ENCODE measurements at places on chromosomes 2 and 18.

DNA sequence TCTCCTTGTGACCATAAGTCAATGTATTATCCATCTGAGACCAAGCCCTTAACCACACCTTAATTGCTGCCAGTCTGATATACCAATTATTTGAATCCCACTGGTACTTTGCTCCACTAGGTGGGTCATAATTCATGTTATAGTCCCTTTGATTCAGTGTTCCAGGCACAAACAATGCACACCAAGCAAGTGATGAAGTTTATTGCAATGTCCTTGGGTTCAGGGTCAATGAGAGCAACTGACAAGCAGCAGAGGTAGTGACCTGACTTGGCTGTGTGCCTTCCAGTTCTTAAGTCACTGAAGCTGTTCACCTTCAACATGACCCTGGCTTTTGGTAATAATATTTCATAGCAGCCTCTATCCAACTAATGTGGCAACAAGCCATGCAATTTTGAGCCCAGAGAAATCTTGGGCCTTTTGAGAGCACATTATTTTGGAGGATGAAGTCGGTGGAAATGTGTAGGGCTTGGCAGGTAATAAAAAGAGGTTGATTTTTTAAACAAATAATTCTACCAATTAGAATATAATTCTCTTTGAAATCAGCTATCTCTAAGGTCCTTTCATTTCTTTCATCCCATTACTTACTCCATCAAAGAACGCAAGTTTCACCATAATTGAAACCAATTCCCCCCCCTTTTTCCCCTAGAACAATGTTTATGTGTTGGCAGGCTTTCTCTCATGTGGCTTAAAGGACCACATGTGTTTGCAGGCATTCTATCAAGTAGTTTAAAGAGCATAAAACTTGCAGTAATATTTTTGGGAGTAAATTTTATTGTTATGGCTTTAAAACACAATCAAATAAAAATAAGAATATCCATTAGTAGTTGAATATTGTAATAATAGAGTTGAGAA lies 3.1 kb upstream of the CPO start:
- DNase-seq, result no peak

- DNase-seq, result no peak
Measured at GRCh38 chr18:75226286-75226955, 15.8 kb downstream of the TSHZ1 start.

- peak; percentile 49 for DNase-seq
Measured at GRCh38 chr2:40202798-40203400, 249.0 kb downstream of the SLC8A1 start.

- DNase-seq, result peak; percentile 41
Measured at GRCh38 chr18:3062798-3063680, 50.1 kb upstream of the LPIN2 start.

GRCh38 chr2:129711816-129712675 lies 267.4 kb upstream of the RAB6C start:
- no peak for DNase-seq

Data from G401 (cell line).